ENCODE measurements at places on chromosomes 13 and 19.

DNA sequence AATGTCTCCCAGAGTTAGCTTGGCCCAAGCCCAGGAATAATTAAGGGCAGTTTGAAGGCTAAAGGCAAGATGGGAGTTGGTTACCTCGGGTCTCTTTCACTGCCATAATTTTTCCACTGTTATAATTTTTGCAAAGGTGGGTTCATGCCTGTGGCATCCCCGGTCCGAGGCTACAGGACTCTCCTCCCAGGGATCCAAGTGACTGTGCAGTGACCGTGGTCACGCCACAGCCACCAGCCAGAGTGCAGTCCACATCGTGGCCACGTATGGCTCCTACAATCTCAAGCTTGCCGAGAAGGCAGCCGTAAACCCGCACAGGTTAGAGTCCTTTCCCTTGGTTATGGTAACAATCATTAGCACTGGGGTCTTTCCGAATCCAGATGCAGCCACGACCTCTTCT lies 36.8 kb downstream of the C13orf46 start:
- no peak for DNase-seq

DNA sequence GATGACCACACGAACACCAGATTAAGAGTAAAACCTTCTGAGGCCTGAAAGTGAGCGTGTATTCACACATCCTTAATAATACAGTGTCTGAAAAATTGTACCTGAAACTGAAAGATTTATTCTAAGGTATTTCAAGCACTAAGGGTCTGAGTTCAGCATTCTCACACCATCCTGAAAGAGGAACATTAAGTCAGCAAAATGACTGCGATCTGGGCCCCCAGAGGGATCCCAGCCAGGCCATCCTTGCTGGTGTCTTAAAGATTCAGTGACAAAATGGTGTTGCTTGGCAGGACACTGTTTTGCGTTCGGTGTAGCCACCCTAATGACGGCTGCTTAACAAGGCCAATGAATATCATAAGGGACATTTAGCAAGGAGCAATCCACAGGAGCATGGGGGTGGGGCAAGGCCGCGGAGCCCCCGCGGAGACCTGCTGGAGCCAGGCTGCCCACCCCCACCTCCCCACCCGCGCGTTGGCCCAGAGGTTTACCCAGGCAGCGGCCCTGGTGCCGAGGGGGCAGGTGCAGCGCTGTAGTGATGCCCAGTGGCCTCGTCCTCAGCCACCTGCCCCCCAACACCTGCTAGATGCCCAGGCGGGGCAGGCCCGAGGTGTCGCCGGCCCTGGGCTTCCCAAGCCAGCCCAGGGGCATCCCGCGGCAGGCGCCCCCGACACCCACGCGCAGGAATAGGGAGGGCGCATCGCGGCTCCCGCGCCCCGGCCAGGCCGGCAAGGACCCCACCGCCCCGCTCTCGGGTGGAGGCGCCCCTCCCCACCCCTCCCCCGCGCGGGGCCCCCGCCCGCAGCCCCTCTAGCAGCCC lies 742 bp downstream of the NALCN start:
- DNase-seq = no peak

DNA sequence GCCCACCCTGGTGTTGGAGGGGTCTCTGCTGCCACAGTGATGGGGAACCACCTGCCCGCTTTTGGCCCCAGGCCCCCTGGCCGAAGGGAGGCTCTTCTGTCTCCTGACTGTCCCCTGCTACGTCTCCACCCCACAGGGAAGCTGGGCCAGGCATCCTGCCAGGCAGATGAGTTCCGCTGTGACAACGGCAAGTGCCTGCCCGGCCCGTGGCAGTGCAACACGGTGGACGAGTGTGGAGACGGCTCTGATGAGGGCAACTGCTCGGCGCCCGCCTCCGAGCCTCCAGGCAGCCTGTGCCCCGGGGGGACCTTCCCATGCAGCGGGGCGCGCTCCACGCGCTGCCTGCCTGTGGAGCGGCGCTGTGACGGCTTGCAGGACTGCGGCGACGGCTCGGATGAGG lies 11.0 kb downstream of the LRP3 start:
- no peak for DNase-seq

DNA sequence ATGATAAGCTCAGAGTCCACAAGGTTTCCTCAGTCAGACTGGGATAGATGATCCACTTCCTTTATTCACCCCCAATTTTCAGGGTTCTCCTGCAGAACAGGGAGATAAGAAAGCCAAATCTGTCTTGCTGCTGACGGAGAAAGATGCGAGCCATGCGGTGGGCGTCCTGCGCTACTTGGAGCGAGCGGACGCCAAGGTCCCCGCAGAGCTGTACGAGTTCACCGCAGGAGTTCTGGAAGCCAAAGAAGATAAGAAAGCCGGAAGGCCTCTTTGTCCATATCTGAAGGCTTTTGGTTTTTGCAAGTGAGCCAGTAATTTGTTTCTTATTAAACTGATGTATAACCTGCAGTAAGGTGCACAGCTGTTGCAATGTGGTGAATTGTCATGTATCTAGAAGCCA lies 66.7 kb downstream of the SLC7A9 start:
- no peak for DNase-seq

DNA sequence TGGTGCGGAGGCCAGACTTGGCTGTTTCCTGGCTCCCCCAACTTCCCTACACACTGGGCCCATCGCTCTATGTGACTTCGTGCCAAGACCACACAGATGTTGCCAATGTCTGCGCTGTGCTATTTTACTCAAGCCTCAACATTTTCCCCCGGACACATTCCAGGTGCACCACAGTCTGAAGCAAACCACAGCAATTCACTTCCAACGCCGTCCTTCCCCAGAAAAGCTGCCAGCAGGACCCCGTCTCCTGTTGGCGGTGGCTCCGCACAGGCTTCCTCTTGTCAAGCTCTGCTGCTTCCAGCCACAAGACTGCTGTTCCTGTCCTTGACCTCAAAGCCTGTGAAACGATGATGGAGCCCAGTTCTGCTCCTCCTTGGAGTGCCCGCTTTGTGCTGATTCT lies 100.7 kb downstream of the CRYL1 start:
- no peak for DNase-seq

DNA sequence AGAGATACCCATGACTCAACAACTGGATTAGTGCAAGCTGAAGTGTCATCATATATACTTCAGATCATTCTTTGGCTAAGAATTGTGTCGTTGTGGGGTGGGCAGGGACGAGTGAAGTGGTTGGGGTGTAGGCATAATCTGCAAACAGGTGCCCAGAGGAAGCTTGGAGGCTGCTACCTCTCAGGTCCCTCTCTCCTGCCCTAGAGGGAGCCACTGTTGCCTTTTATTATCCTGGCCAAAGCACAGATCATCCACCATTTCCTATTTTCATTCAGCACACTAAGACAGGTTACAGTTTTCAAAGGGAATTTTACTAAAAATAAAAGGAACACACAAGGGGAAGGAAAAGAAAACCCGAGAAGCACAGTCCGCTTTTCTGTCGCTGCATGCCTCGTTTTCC lies 126.6 kb downstream of the HS6ST3 start:
- DNase-seq = no peak

GRCh38 chr19:16175954-16176353 lies 2.6 kb upstream of the CIB3 start:
- no peak for DNase-seq

GRCh38 chr13:26019251-26019650 lies 32.6 kb downstream of the SHISA2 start:
- DNase-seq = no peak

DNA sequence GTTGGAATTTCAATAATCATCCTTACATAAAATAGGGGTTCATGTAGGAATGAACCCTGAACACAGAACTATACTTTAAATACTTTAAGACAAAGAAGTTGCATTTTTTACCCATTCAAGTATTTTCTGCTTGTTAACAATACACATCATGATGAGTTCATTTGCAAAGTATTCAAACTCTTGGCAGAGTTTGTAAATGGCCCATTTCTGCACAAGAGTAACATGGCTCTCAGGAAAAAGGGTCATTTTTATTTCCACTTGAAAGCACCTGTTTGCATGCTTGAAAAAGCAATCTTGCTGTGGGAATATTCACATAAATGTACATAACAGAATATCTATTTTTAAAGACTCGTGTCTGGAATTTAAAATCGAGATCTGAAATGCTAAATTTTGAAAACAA lies 18.1 kb downstream of the ESD start:
- DNase-seq = peak; percentile 60

GRCh38 chr19:734716-735115 lies 16.2 kb upstream of the MISP start:
- no peak for DNase-seq

DNA sequence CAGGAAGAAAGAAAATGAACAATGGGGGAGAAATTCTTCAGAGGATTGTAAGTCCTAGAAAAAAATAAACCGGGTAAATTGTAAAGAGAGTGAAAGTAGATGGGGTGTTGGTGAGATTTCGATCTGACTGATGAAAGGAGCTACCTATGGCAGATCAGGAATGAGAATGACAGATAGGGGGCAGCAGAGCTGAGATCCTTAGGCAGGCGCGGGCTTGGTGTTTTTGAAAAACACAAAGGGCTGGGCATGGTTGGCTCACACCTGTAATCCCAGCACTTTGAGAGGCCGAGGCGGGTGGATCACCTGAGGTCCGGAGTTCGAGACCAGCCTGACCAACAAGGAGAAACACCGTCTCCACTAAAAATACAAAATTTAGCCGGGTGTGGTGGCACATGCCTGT lies 1468.6 kb upstream of the SLC10A2 start:
- no peak for DNase-seq

Data from foreskin fibroblast (primary cell).